ENCODE measurements at places on chromosomes 11 and 22. TPM values are rescaled to one million over a fixed set of nuclear protein-coding genes. Genes with fewer than 3 reads are reported as not detected.

The DEPDC7 gene
- 2.5 TPM for total RNA-seq

The ART5 gene
- not detected for total RNA-seq

The SIDT2 gene
- 23.9 TPM for total RNA-seq

The GTF2H1 gene
- total RNA-seq = 34.1 TPM

The MS4A12 gene
- not detected for total RNA-seq

The LRRC56 gene
- 1.3 TPM for total RNA-seq

The TTC36 gene
- total RNA-seq = not detected

The BRMS1 gene
- 24.0 TPM for total RNA-seq

The HBG1 gene
- not detected for total RNA-seq

The OR5A1 gene
- not detected for total RNA-seq

The APOL3 gene
- total RNA-seq = 37.8 TPM

The DUSP8 gene
- 2.9 TPM for total RNA-seq

The TMEM151A gene
- total RNA-seq = not detected
